ENCODE measurements at places on chromosomes 1 and 21.

- H3K27me3 ChIP-seq: no peaks in the 10 kb centered on the region
- no peak for DNase-seq
- H3K4me3 ChIP-seq: no peak overlapping the region
- no peak overlapping the region for H3K27ac ChIP-seq
- no peaks in the 10 kb centered on the region for H3K4me1 ChIP-seq
- H3K36me3 ChIP-seq: no peaks in the 10 kb centered on the region
Measured at GRCh38 chr1:199322278-199322677, 683.4 kb downstream of the PTPRC start.

GRCh38 chr1:113928187-113928930 lies 765 bp upstream of the HIPK1 start:
- peak overlapping the region; percentile 99 for H3K4me3 ChIP-seq
- peaks cover 42% of the 10 kb centered on the region for H3K4me1 ChIP-seq
- peak overlapping the region; percentile 92 for H3K27ac ChIP-seq
- H3K27me3 ChIP-seq: no peaks in the 10 kb centered on the region
- H3K36me3 ChIP-seq: no peaks in the 10 kb centered on the region
- no peak for DNase-seq

GRCh38 chr1:36199934-36200741 lies 24.1 kb upstream of the THRAP3 start:
- no peak overlapping the region for H3K4me3 ChIP-seq
- peaks cover 15% of the 10 kb centered on the region for H3K4me1 ChIP-seq
- H3K27me3 ChIP-seq: no peaks in the 10 kb centered on the region
- no peaks in the 10 kb centered on the region for H3K36me3 ChIP-seq
- DNase-seq: no peak
- H3K27ac ChIP-seq: no peak overlapping the region

- H3K36me3 ChIP-seq: no peaks in the 10 kb centered on the region
- no peaks in the 10 kb centered on the region for H3K27me3 ChIP-seq
- no peaks in the 10 kb centered on the region for H3K4me1 ChIP-seq
Measured at GRCh38 chr21:39454949-39455668, 3.3 kb downstream of the SH3BGR start.

DNA sequence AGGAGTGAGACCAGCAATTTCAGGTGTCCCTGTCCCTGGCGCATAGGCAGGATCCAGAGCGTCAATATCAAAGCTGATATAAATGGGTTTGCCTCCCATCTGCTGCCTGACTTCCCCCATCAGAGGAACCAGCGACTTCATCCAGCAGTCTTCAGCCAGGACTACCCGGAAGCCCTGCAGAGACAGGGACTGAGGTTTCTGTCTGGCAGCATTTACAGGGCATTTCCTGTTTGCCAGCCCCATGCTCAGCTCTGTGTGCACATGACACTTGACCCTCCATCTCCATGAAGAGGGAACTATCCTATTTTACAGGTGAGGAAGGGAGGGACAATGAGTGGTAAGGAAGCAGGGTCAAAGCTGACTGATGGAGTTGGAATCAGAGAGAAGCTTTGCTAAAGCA lies 7.2 kb downstream of the AGMAT start:
- H3K36me3 ChIP-seq: no peaks in the 10 kb centered on the region
- DNase-seq: no peak
- H3K4me1 ChIP-seq: no peaks in the 10 kb centered on the region
- H3K27me3 ChIP-seq: no peaks in the 10 kb centered on the region
- no peak overlapping the region for H3K4me3 ChIP-seq
- H3K27ac ChIP-seq: no peak overlapping the region

DNA sequence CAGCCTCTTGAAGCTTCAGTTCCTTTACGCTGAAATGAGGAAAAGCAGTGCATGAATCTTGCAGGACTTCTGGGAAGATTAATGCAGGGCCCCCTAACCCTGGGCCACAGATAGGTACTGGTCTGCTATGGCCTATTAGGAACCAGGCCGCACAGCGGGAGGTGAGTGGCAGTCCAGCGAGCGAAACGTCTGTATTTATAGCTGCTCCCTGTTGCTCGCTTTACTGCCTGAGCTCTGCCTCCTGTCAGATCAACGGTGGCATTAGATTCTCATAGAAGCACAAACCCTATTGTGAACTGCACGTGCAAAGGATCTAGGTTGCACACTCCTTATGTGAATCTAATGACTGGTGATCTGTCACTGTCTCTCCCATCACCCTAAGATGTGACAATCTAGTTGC lies 130.2 kb downstream of the CHRM3 start:
- H3K4me1 ChIP-seq: no peaks in the 10 kb centered on the region
- no peak overlapping the region for H3K4me3 ChIP-seq
- no peak overlapping the region for H3K27ac ChIP-seq
- DNase-seq: no peak
- H3K27me3 ChIP-seq: no peaks in the 10 kb centered on the region

GRCh38 chr1:199151634-199152425 lies 513.0 kb downstream of the PTPRC start:
- no peak for DNase-seq
- H3K4me1 ChIP-seq: no peaks in the 10 kb centered on the region
- H3K36me3 ChIP-seq: no peaks in the 10 kb centered on the region
- no peaks in the 10 kb centered on the region for H3K27me3 ChIP-seq
- H3K27ac ChIP-seq: no peak overlapping the region

GRCh38 chr1:222618880-222619596 lies 1.1 kb downstream of the MIA3 start:
- H3K4me3 ChIP-seq: peak overlapping the region; percentile 98
- no peaks in the 10 kb centered on the region for H3K36me3 ChIP-seq
- H3K4me1 ChIP-seq: peaks cover 30% of the 10 kb centered on the region
- no peak for DNase-seq

DNA sequence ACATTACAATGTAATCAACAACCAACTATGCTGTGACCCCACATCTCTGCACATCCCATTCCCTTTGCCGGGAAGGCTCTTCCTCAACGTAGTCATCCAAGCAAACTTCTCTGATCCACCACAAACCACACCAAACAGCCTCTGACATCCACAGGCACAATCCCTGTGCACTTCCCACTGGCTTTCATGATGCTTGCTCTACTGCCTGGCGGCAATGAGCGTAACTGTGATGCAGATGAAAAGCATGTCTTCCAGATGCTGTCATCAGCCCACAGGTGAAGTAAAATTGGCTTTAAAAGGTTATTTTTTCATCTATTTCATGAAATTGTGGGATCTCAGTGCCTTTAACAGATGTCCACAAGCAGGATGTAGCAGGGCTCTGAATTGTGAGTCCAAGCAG lies 635.2 kb downstream of the SMYD3 start:
- no peak overlapping the region for H3K4me3 ChIP-seq
- H3K27ac ChIP-seq: no peak overlapping the region
- H3K27me3 ChIP-seq: no peaks in the 10 kb centered on the region
- H3K4me1 ChIP-seq: peaks cover 21% of the 10 kb centered on the region
- no peak for DNase-seq

DNA sequence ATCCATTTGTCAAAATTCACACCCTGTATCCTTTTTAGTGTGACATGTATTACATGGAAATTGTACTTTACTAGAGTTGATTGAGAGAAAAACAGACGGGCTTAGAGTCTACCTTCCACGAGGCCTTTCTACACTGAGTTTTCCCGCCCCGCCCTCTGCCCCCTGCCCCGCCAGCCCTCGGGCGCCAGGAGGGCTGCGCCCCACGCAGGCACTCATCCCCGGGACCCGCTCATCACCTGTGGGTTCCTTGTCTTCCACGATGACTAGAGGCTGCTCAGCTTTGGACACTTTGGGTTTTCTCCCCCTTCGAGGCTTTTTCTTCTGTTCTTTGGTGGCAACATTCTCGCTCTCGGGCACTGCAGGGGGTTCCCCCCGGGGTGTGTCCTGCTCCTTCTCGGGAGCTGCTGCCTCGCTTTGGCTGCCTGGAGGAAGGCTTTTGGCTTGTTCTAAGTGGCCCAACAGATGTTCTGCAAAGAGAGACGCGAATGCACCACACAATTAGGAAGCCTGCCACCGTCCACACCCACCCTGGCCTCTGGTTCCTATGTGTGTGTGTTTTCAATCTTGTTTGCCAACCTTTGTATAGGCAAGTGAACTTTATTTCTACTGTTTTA lies 39.6 kb downstream of the PRDM15 start:
- H3K36me3 ChIP-seq: peaks cover 10% of the 10 kb centered on the region
- no peaks in the 10 kb centered on the region for H3K4me1 ChIP-seq
- no peak for DNase-seq
- H3K27ac ChIP-seq: no peak overlapping the region
- no peaks in the 10 kb centered on the region for H3K27me3 ChIP-seq

DNA sequence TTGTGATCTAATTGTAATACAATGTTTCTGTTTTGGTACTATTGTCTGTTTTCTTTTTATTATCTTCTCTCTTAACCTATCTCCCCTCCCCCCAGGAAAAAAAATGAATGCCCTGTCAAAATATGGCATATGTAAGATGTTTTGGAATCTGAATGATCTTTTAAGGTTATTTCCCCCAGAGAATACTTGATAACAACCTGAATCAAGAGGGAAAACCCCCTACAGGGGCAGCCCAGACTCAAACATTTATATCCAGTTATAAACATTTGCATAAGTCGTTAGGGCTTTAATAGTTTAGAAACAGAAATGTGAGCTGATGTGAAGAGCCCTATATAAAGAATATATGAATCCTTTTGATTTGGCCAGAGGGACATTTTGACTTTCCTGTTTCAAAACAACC lies 169.5 kb downstream of the VAV3 start:
- H3K4me3 ChIP-seq: no peak overlapping the region
- DNase-seq: no peak
- H3K27ac ChIP-seq: no peak overlapping the region
- H3K36me3 ChIP-seq: no peaks in the 10 kb centered on the region
- H3K27me3 ChIP-seq: no peaks in the 10 kb centered on the region

GRCh38 chr1:218718977-218719376 lies 373.8 kb downstream of the TGFB2 start:
- H3K36me3 ChIP-seq: no peaks in the 10 kb centered on the region
- DNase-seq: no peak

DNA sequence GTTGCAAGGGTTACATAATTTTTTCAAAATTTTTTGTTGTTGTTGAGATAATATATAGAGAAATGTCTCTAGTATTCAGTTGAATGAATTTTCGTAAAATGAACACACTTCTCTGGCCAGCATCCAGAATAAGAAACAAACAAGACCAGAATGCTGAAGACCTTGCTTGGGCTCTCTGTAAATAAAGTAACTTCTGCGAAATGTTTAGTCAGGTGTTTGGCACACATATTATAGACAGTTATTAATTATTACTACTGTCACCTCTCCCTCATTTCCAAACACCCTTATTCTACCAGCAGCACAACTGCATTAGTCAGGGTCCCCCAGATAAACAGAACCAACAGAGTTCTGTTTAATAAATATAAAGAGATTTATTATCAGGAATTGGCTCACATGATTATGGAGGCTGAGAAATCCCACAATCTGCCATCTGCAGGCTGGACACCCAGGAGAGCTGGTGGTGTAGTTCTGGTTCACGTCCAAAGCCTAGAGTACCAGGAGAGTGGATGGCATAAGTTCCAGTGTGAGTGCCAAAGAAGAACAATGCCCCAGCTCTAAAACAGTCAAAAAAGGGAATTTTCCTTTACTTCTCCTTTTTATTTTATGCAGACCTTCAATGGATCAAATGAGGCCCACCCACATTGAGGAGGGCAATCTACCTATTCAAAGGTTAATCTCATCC lies 44.1 kb upstream of the KCND3 start:
- H3K4me1 ChIP-seq: no peaks in the 10 kb centered on the region
- no peaks in the 10 kb centered on the region for H3K36me3 ChIP-seq
- H3K4me3 ChIP-seq: no peak overlapping the region
- no peak overlapping the region for H3K27ac ChIP-seq
- no peak for DNase-seq

GRCh38 chr1:180571832-180572636 lies 13.3 kb downstream of the OVAAL start:
- no peak overlapping the region for H3K27ac ChIP-seq
- no peak for DNase-seq
- H3K27me3 ChIP-seq: no peaks in the 10 kb centered on the region

GRCh38 chr1:4212796-4213195 lies 312.7 kb upstream of the C1orf174 start:
- H3K27ac ChIP-seq: no peak overlapping the region
- H3K4me1 ChIP-seq: no peaks in the 10 kb centered on the region
- no peak overlapping the region for H3K4me3 ChIP-seq
- no peaks in the 10 kb centered on the region for H3K36me3 ChIP-seq
- H3K27me3 ChIP-seq: no peaks in the 10 kb centered on the region
- DNase-seq: peak; percentile 34

GRCh38 chr1:227883641-227884301 lies 64.0 kb downstream of the WNT9A start:
- H3K4me3 ChIP-seq: no peak overlapping the region
- DNase-seq: peak; percentile 80
- peaks cover 32% of the 10 kb centered on the region for H3K4me1 ChIP-seq

DNA sequence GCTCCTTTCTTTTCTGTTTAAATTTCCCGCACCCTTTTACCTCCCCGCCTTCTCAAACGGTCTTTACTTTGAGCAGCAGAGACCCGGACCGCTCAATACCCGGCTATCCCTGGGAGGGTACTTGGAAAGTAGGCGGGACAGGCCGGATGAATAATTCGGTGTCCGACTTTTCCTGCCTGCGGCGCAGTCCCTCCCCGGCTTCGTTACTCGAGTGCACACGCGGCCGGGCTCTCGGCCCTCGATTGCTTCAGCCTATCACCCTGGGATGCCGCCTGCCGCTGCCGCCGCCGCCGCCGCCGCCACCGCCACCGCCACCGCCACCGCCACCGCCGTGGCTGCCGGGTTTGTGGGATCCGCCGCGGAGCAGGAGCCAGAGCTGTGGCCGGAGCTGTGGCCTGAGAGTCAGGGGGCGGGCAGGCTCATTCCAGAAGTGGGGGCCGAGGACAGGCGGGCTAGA lies 382 bp upstream of the RASAL2 start:
- H3K4me1 ChIP-seq: peaks cover 20% of the 10 kb centered on the region
- peak overlapping the region; percentile 59 for H3K4me3 ChIP-seq
- no peaks in the 10 kb centered on the region for H3K36me3 ChIP-seq
- H3K27ac ChIP-seq: peak overlapping the region; percentile 82
- no peak for DNase-seq

- no peaks in the 10 kb centered on the region for H3K27me3 ChIP-seq
- H3K4me3 ChIP-seq: no peak overlapping the region
- no peak overlapping the region for H3K27ac ChIP-seq
Measured at GRCh38 chr21:35507181-35507759, 458.2 kb upstream of the RUNX1 start.

DNA sequence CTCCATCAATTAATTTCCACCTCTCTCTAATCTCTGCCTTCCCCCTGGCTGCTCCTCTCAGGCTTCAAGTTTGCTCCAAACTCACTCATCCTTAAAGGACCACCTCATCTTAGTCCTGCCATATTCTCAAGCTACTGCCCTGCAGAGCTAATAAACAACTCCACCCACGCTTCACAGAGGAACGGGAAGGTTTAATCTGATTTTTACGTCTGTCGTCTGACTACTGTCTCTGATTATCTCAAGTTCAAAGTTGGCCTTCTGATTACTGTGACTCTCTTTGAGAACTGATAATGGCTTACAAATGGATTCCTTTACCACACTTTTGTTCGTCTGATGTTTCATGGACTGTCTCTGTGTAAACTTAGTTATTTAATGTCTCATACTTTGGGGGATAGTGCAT lies 7.6 kb upstream of the CPT2 start:
- no peaks in the 10 kb centered on the region for H3K36me3 ChIP-seq
- no peaks in the 10 kb centered on the region for H3K4me1 ChIP-seq
- no peak overlapping the region for H3K4me3 ChIP-seq
- no peaks in the 10 kb centered on the region for H3K27me3 ChIP-seq
- H3K27ac ChIP-seq: no peak overlapping the region
- DNase-seq: no peak

- H3K27me3 ChIP-seq: no peaks in the 10 kb centered on the region
- H3K27ac ChIP-seq: no peak overlapping the region
- no peaks in the 10 kb centered on the region for H3K4me1 ChIP-seq
Measured at GRCh38 chr1:3156936-3157335, 87.9 kb downstream of the PRDM16 start.

- H3K27ac ChIP-seq: peak overlapping the region; percentile 100
- peaks cover 30% of the 10 kb centered on the region for H3K4me1 ChIP-seq
- H3K4me3 ChIP-seq: peak overlapping the region; percentile 69
- H3K27me3 ChIP-seq: no peaks in the 10 kb centered on the region
Measured at GRCh38 chr1:167221126-167221737, 546 bp downstream of the POU2F1 start.
